Adrenal gland (tissue), 19 donors: ENCODE measurements at places on chromosomes 6 and 20.

GRCh38 chr20:43926287-43927050, 11.8 kb downstream of the TOX2 start:
- H3K4me1 ChIP-seq: no peaks in the 10 kb centered on the region
- no peaks in the 10 kb centered on the region for H3K36me3 ChIP-seq
- H3K4me3 ChIP-seq: no peak overlapping the region
- DNase-seq: no peak

DNA sequence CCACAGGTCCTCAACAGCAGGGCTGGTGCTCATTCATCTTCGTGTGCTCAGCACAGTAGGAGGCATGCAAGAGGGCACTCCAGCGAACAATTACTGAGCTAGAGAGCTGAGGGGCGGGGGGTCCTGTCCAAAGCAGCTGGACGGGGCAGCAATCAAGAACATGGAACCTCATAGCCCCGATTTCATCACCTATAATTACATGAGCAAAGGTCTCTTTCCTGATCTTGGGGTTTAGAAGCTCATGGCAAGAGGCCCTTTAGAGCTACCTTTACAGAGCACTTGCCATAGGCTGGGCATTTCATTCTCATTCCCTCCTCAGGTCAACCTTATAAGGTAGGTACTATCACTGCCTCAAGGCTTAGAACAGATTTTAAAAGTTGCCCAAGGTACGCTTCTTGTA, 10.4 kb downstream of the MOCS1 start:
- H3K36me3 ChIP-seq: peaks cover 18% of the 10 kb centered on the region
- H3K27me3 ChIP-seq: no peaks in the 10 kb centered on the region

- no peak overlapping the region for H3K27ac ChIP-seq
- DNase-seq: no peak
- H3K4me3 ChIP-seq: no peak overlapping the region
These were observed 70.6 kb upstream of the CCN2 start for GRCh38 chr6:132021552-132022375.

- no peak overlapping the region for H3K4me3 ChIP-seq
- no peaks in the 10 kb centered on the region for H3K27me3 ChIP-seq
- DNase-seq: no peak
- peaks cover 4% of the 10 kb centered on the region for H3K4me1 ChIP-seq
These were observed 31.0 kb upstream of the TCFL5 start for GRCh38 chr20:62892348-62893304.

GRCh38 chr6:148383658-148384368, 41.2 kb downstream of the SASH1 start:
- H3K4me1 ChIP-seq: no peaks in the 10 kb centered on the region
- no peak overlapping the region for H3K4me3 ChIP-seq
- no peaks in the 10 kb centered on the region for H3K27me3 ChIP-seq
- peak overlapping the region; percentile 50 for H3K27ac ChIP-seq
- no peaks in the 10 kb centered on the region for H3K36me3 ChIP-seq
- DNase-seq: peak; percentile 30

DNA sequence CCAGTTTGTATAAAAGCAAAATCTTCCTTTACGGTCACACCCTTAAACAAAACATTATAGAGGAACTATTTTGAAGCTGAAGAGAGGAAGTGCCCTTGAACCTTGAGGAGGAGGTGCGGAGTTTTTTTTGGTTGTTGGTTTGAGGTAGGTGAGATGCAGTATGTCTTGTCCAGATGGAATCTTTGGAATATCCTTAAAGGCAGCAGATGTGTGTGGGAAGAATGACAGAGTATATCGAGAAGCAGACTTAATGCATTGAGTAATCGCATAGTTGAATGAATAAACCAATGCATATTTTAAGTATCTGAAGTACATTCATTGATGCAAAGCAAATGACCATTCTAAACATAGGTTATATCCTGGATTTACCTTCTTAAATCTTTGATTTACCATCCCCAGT, 49.9 kb downstream of the AIG1 start:
- DNase-seq: no peak
- H3K4me1 ChIP-seq: no peaks in the 10 kb centered on the region
- H3K36me3 ChIP-seq: no peaks in the 10 kb centered on the region
- H3K27ac ChIP-seq: no peak overlapping the region
- no peak overlapping the region for H3K4me3 ChIP-seq
- no peaks in the 10 kb centered on the region for H3K27me3 ChIP-seq

DNA sequence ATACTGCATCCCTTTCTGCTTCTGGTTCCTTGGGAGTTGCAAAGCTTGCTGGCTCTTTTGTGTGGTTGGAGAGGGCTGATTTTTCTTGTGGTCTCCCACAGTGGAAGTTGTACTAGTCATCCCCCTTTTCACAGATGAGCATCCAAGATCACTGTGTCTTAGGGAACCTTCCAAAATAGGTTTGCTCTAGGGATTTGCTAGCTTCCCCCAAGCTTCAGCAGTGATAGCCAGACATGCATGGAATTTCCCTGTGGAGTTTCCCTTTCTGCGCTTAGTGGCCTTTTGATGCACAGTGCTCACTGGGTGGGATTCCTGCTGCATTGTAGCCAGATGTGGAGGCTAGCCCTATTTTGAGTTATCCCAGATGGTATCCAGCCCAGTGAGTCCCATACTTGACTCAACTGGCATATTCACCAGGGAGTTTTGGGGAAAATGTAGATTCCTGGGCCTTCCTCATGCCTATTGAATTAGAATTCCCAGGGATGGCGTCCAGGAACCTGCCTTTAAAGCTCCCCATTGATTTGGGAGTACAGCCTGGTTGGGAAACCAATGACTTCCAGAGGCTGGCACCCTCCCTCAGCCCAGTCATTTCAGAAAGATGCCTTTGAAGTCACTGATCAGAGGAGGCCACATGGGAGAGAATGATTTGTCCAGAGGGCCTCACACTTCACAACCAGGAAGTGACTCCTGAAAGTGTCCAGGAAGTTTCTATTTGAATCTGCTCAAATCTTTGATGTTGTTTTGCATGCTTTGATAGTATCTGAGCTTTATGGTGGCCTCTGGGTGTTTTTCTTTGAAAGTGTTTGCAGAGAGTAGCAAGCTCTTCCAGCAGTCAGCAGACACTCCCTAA, 25.9 kb downstream of the PPARD start:
- no peak for DNase-seq
- no peaks in the 10 kb centered on the region for H3K36me3 ChIP-seq
- no peak overlapping the region for H3K27ac ChIP-seq
- H3K27me3 ChIP-seq: no peaks in the 10 kb centered on the region

GRCh38 chr6:168164462-168165061, 85.5 kb upstream of the FRMD1 start:
- H3K36me3 ChIP-seq: no peaks in the 10 kb centered on the region
- no peak for DNase-seq
- no peak overlapping the region for H3K27ac ChIP-seq
- no peaks in the 10 kb centered on the region for H3K27me3 ChIP-seq

DNA sequence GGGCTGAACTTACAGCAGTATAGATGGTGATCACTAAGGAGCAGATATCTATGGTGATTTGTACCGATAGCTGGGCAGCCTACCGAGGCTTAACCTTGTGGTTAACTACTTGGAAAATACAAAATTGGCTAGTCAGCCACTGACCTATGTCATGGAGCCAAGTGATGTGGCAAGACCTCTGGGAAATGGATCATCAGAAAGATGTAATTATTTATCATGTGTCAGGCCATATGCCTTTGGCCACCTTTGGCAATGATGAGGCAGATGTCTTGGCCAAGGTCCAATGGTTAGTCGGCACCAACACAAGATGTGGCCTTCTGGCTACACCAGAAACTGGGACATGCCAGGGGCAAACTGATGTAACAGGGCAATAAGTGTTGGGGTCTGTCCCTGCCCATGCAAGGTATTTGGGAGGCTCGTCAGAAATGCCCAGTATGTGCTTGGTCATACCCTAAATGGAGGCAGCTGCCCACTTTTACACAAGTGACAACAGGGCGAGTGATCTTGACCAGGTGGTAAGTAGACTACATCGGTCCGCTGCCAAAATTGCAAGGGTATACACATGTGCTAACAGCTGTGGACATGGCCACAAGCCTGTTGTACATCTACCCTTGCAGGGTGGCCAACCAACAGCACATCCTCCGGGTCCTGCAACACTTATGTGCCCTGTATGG, 30.1 kb downstream of the HDDC2 start:
- H3K36me3 ChIP-seq: no peaks in the 10 kb centered on the region
- peaks cover 3% of the 10 kb centered on the region for H3K4me1 ChIP-seq
- no peak overlapping the region for H3K27ac ChIP-seq
- no peak overlapping the region for H3K4me3 ChIP-seq
- no peak for DNase-seq
- no peaks in the 10 kb centered on the region for H3K27me3 ChIP-seq

- no peaks in the 10 kb centered on the region for H3K27me3 ChIP-seq
- no peak for DNase-seq
- no peaks in the 10 kb centered on the region for H3K36me3 ChIP-seq
- H3K27ac ChIP-seq: no peak overlapping the region
These were observed 143.6 kb downstream of the BMP7 start for GRCh38 chr20:57122536-57123489.

DNA sequence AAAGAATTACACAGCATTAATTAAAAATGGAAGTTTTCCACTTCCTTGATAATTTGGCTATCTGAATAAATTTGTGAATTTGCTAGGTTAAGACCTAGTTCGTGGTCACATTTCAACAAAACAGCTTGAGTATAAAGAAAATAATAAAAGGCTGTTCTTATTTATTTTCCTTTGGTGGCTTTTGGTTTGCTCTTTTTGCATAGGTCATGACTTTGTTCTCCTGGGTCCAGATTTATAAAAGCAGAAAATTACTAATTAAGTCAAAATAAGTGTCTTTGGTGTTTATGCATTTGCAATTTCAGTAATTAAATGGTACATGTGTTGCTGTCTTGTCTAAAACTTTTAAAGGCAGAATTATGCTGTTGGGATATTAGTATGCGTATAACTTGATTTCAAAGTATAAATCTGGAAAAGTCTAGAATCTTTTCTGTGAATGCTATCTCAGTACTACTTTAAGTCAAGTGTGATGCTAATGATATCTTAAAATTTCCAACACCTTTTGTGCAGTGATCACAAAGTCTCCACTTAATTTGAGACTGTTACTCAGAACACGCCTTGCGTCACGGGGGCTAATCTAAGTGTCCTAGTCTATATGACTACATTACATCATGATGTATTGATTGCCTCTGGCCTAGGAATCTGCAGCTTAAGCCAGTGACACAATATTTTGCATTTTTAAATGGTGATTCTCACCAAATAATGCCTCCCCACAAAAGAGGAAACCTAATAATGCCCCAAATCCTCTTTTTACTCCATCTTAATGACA, 41.0 kb downstream of the GNAS start:
- no peak overlapping the region for H3K4me3 ChIP-seq
- peaks cover 1% of the 10 kb centered on the region for H3K36me3 ChIP-seq
- H3K27me3 ChIP-seq: no peaks in the 10 kb centered on the region
- peak overlapping the region; percentile 98 for H3K27ac ChIP-seq
- DNase-seq: no peak

DNA sequence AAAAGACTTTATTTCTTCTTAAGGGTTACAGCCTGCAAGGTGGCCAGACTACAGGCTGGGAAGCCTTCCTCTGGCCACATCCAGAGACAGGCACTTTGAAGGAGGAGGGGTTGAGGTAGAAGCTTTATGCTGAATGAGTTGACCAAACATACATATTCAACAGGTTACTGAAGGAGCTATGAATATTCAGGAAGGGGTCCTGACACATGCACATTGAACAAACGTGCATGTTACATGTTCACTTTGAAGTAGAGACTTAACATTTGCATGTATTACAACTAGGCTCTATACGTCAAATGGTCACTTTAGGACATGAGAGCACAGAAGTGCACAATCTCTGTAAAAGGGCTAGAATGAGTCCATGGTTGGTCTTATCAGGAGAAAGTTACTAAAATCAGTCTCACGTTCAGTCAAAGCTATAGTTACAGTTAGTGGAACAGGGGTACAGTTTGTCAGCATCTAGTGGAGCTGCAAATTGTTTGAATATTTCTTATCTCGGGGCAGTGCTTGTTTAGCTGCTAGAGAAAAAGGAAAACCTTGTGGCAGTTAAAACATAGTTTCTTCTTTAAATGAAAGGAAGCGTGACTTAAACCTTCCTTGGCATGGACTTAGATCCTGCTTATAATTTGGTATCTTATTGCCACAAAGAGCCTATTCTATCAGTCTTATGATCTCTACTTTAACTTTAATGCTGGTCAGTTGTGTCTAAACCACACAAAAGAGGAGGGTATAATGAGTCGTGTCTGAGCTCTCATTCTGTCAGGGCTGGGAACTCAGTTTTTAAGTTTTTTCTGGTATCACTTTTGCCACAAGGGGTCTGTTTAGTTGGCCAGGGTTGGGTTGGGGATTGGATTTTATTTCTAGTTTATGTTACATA, 4.6 kb upstream of the ZSCAN9 start:
- DNase-seq: no peak
- peaks cover 7% of the 10 kb centered on the region for H3K27me3 ChIP-seq
- H3K4me3 ChIP-seq: no peak overlapping the region
- H3K4me1 ChIP-seq: peaks cover 10% of the 10 kb centered on the region
- no peaks in the 10 kb centered on the region for H3K36me3 ChIP-seq

GRCh38 chr20:43102394-43102793, 87.3 kb downstream of the PTPRT start:
- no peak overlapping the region for H3K4me3 ChIP-seq
- H3K27me3 ChIP-seq: no peaks in the 10 kb centered on the region
- H3K27ac ChIP-seq: no peak overlapping the region

DNA sequence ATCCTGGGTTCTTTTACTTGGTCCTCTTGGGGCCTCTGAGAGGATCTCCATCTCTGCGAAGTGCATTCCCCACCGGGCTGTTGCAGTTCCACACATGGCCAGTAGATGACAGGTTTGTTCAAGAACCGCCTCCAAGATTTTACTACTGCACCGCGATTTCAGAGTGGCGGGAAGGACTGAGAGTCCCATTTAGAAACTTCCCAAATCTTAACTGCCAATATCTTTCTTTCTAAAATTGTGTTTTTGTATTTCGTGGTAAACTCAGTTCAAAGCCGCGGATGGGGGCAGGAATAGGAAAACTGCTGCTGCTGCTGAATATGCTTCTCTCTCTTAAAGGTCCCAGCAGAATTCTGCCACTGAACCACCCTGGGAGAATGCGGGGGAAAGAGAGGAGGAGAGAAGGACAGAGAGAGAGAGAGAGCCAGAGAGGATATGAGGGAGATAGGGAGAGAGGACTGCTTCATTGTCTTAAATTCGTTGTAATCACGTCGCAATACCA, 8.6 kb upstream of the BTNL2 start:
- no peaks in the 10 kb centered on the region for H3K4me1 ChIP-seq
- peak; percentile 85 for DNase-seq
- H3K27me3 ChIP-seq: peaks cover 37% of the 10 kb centered on the region
- no peak overlapping the region for H3K27ac ChIP-seq
- H3K36me3 ChIP-seq: no peaks in the 10 kb centered on the region

DNA sequence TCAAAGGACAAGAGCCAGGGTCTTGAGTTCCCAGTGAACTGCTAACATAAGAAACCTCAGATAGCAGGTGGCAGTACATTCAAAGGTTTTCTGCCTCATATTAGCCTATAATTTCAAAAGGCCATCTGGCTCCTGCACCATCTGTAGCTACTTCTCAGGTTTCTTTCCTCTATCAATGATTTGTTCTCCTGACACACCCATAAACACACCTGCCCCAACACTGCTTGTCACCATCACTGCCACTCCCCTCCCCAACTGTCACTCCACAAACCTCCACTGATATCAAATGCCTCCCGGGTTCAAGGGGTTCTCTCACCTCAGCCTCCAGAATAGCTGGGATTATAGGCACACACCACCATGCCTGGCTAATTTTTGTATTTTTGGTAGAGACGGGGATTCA, 152.7 kb upstream of the SLC22A16 start:
- H3K4me1 ChIP-seq: peaks cover 10% of the 10 kb centered on the region
- DNase-seq: no peak
- no peak overlapping the region for H3K27ac ChIP-seq
- H3K27me3 ChIP-seq: no peaks in the 10 kb centered on the region
- H3K36me3 ChIP-seq: no peaks in the 10 kb centered on the region
